ENCODE measurements at places on chromosomes 2 and 18.

DNA sequence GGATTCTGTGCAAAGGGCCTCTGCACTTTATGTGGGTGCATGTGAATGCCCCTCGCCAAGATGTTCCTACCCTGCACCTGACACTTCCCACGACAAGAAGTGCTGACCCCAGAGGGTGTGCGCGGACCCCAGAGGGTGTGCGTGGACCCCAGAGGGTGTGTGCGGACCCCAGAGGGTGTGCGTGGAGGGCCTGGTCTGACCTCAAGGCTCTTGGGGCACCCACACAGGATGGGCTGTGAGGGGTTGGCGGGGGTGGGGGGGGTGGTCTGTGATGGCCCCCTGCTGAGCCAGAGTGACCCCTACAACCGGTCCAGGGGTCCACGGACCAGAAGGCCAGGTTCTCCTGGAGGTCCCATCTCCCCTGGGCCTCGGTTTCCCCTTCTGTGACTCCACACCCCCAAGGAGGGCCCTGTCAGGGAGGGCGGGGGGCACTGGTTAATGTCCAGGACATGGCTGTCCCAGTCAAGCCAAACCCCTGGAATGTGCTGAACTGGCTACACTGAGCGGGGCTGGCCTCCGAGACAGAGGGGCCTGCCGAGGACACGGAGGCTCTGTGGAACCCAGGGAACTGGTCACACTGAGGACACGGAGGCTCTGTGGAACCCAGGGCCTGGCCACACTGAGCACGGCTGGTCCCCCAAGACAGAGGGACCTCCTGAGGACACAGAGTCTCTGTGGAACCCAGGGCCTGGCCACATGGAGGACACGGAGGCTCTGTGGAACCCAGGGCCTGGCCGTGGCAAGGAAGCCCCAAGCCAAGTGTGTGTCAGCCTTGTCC is 3.1 kb downstream of the NEU4 start:
- no peak for DNase-seq

- DNase-seq = no peak
These were observed 257.4 kb downstream of the CCDC178 start for GRCh38 chr18:33183136-33183535.

DNA sequence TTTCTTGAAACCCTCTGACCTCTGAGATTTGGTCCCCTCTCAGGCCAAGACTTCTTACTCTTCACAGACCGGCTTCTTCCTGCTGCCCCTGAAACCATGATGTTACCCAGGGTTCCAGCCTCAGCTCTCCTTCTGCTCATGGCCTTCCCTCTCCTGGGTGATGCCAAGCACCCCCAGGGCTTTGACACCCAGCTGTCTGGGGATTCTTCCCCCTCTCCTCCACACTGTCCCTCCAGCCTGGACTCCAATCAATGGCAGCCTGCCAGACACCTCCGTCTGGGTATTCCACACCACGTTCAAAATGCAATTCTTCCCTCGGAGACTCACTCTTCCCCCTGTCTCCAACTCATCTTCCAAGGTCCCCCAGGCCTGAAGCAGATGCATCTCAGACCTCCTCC is 25.0 kb downstream of the SPP2 start:
- DNase-seq = no peak

DNA sequence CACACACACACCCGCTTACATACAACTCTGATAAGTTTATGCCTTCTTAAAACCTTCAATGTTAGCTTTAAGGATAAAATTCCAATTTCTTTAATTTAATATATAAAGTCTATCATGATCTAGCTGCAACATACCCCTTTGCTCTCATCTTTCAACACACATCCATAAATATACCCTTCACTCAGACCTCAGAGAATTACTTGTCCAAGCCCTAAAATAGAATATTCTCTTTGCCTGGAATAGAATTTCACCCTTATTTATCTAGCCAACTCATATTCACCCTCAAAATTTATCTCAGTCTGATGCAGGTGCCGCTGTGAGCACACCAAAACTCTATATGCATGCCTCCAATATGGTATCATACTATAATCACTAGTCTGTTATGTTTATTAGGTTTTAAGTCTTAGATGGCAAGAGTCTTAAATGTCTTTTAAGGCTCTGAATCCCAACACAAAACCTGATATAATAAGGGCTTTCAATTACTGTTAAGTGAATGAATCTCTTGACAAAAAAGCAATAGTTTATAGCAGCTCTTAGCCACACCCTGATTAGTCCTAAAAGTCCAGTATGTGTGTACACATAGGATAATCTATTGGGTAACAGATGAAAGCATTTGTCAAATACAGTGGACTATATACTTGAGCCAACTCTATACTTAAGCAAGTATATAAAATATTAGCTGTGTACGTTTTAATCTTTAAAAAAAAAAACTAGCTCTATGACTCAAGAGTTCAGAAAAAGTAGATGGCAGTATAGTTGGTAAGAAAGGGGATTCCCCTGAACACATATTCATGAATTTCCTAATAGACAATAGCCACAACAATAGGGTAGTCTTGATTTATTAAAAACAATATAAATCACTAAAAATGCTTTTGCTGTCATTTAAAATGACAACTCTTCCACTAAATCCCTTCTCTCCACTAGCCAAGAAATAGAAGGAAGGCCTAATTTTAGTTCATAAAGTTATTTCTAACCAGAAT is 144.5 kb downstream of the EXOC6B start:
- DNase-seq = no peak

GRCh38 chr2:43312755-43313641 is 86.6 kb upstream of the ZFP36L2 start:
- DNase-seq = no peak

DNA sequence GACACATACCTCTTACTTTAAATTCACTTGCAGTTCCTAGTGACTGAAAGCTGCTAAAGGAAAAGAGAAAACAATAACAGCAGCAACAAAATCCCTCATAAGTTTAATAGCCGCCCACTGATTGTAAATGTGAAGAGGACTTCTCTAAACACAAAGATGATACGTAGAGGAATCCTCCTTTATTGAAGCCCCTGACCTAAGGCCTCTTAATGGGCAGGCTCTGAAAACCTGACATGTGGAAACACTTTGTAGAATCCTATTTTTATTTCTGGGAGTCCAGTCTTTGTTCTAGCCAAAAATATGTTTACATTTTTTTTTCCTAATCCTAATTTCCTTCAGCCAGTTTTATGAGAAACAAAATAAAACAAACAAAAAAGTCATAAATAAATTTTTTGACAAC is 1277.7 kb upstream of the CELF4 start:
- DNase-seq = no peak
